ENCODE measurements at places on chromosomes 6 and 20. TPM values are rescaled to one million over a fixed set of nuclear protein-coding genes. Genes with fewer than 3 reads are reported as not detected.

PRR18 gene
- 0.14 TPM for total RNA-seq

RIPPLY2 gene
- total RNA-seq, result not detected

PDYN gene
- not detected for total RNA-seq

MUC21 gene
- not detected for total RNA-seq

ADGB gene
- total RNA-seq, result not detected

METTL24 gene
- not detected for total RNA-seq

RNF114 gene
- total RNA-seq, result 67.6 TPM

TRERF1 gene
- 19.6 TPM for total RNA-seq

ADTRP gene
- 0.67 TPM for total RNA-seq

E2F1 gene
- total RNA-seq, result 63.8 TPM

HSPA12B gene
- not detected for total RNA-seq

VSX1 gene
- not detected for total RNA-seq

CST4 gene
- not detected for total RNA-seq

SLC4A11 gene
- total RNA-seq, result 1.6 TPM

PSORS1C1 gene
- not detected for total RNA-seq

MOG gene
- not detected for total RNA-seq

- no peaks in the 10 kb centered on the region for H3K36me3 ChIP-seq
- H3K27me3 ChIP-seq, result peaks cover 4% of the 10 kb centered on the region
- H3K4me3 ChIP-seq, result no peak overlapping the region
- no peaks in the 10 kb centered on the region for H3K4me1 ChIP-seq
Observed at GRCh38 chr20:52275181-52275691, 83.7 kb upstream of the ZFP64 start.

DNA sequence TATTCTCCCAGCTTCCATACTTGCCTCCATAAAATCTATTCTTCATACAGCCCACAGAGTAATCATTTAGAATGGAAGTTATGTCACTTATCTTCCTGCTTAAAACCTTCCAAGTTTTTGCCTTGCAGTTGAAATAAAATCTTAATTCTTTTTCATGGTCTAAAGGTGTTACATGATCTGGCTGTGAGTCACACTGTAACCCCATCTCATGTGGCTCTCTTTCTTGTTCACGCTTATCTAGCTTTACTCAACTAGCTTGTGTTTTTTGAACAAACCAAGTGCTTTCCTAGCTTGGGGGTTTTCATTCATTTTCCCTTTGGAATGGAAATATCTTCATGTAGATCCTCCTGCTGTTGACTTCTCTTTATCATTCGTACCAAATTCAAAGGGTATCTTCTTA lies 23.6 kb upstream of the THEMIS start:
- H3K4me1 ChIP-seq, result peaks cover 44% of the 10 kb centered on the region
- H3K36me3 ChIP-seq, result peaks cover 45% of the 10 kb centered on the region
- no peaks in the 10 kb centered on the region for H3K27me3 ChIP-seq
- no peak overlapping the region for H3K27ac ChIP-seq
- DNase-seq, result no peak
- H3K4me3 ChIP-seq, result no peak overlapping the region

GRCh38 chr20:58048096-58048702 lies 180.3 kb downstream of the ANKRD60 start:
- no peaks in the 10 kb centered on the region for H3K27me3 ChIP-seq
- DNase-seq, result no peak
- H3K4me3 ChIP-seq, result no peak overlapping the region
- no peaks in the 10 kb centered on the region for H3K36me3 ChIP-seq
- H3K4me1 ChIP-seq, result no peaks in the 10 kb centered on the region
- H3K27ac ChIP-seq, result no peak overlapping the region

DNA sequence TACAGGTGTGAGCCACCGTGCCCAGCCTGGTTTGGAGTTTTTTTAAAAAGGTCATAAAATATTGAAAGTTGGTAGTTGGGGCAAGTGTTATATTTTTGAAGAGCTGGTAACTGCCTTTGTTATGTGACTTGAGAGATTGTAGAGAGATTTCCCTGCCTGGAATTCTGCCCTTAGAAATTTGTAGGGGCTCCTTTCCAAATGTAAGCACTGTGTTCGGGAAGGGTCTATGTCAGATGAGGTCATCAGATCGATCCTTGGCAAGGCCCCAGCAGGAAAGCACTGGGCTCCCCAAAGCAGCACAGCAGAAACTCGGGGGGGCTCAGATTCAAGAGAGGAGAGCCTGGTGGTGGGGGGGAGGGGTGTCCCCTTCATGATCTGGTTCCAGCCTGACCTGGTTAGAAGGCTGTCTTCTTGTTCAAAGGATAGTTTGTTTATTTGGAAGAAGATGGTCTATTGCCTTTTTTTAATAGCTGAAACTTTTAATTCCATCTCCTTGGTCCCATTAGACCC lies 220.2 kb downstream of the UST start:
- H3K27ac ChIP-seq, result no peak overlapping the region
- no peak for DNase-seq
- H3K4me3 ChIP-seq, result no peak overlapping the region
- no peaks in the 10 kb centered on the region for H3K36me3 ChIP-seq
- H3K27me3 ChIP-seq, result peaks cover 20% of the 10 kb centered on the region
- H3K4me1 ChIP-seq, result no peaks in the 10 kb centered on the region

DNA sequence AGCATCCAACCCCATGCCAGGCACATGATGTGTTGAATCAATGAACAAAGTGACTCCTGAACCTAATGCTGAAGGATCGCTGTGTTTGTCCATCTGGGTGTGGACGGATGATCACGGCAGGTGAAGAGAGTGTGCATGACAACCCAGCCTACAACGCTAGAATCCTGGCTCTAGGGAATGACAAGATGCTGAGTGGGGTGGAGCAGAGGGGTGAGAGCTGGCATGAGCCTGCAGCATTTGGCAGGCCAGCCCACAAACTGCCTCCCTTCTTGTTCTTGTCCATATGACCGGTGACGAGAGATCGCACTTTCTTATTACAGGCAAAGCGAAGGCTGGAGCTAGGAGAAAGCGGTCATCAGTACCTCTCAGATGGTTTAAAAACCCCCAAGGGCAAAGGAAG lies 54.7 kb upstream of the CDKAL1 start:
- peaks cover 7% of the 10 kb centered on the region for H3K4me1 ChIP-seq

DNA sequence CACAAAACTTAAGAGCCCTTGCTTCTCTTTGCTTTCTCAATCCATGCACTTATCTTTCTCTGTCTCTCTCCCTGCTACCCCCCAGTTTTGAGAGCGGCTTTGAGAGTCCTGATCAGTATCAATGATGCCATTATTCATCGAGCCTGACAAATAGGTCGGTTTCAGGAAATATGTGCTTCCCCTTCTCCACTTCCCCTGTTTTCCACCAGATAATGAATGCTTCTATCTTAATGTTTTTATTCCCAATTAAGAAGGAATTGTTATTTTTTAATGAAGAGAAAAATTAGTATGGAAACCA lies 117.7 kb downstream of the KIF13A start:
- no peaks in the 10 kb centered on the region for H3K4me1 ChIP-seq
- no peaks in the 10 kb centered on the region for H3K36me3 ChIP-seq
- H3K27me3 ChIP-seq, result peaks cover 21% of the 10 kb centered on the region
- DNase-seq, result no peak

GRCh38 chr6:54595844-54596243 lies 250.7 kb upstream of the FAM83B start:
- H3K36me3 ChIP-seq, result no peaks in the 10 kb centered on the region
- H3K4me1 ChIP-seq, result no peaks in the 10 kb centered on the region
- H3K27ac ChIP-seq, result no peak overlapping the region
- DNase-seq, result no peak

- no peaks in the 10 kb centered on the region for H3K36me3 ChIP-seq
- H3K4me3 ChIP-seq, result no peak overlapping the region
- H3K27me3 ChIP-seq, result no peaks in the 10 kb centered on the region
- no peak overlapping the region for H3K27ac ChIP-seq
- DNase-seq, result no peak
Observed at GRCh38 chr20:23299673-23300050, 50.9 kb upstream of the NXT1 start.

GRCh38 chr6:11810039-11810541 lies 31.5 kb upstream of the ADTRP start:
- H3K27ac ChIP-seq, result no peak overlapping the region
- no peak overlapping the region for H3K4me3 ChIP-seq
- no peaks in the 10 kb centered on the region for H3K36me3 ChIP-seq
- DNase-seq, result no peak

GRCh38 chr20:59205044-59205443 lies 41.4 kb downstream of the ZNF831 start:
- peaks cover 2% of the 10 kb centered on the region for H3K4me1 ChIP-seq
- no peak overlapping the region for H3K4me3 ChIP-seq
- no peaks in the 10 kb centered on the region for H3K27me3 ChIP-seq

DNA sequence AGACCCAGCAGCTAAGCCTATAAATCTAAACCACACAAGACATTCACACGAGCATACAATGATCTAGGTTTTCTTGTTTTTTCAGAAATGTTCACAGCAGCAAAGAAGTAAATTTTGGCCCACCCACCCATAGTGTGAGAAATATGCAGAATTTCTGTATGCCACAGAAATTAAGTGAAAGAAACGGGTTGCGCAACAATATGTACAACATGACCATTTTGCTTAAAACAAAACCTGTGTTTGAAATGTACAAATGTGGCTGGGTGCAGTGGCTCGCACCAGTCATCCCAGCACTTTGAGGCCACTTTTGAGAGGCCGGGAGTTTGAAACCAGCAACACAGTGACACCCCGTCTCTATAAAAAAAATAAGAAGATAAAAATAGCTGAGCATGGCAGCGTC lies 9.4 kb downstream of the SALL4 start:
- H3K36me3 ChIP-seq, result no peaks in the 10 kb centered on the region
- no peak overlapping the region for H3K4me3 ChIP-seq
- DNase-seq, result no peak
- no peak overlapping the region for H3K27ac ChIP-seq
- peaks cover 5% of the 10 kb centered on the region for H3K4me1 ChIP-seq
- H3K27me3 ChIP-seq, result peaks cover 13% of the 10 kb centered on the region

DNA sequence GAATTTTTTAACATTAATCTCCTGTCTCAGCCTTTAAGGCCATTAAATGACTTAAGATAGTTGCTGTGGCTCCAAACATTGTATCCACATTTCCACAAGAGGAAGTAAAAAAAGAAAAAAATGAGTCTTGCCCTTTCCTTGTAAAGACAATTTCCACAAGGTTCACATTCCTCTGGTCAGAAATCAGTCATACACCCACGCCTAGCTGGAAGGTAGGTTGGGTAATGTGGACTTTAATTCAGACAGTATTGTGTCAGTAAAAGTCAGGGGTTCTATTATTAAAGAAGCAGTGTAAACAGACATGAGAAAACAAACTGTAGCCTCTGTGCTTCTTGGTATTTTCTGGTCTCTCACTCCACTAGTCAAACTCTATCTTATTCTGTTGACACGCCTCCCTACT lies 682.0 kb downstream of the GRIK2 start:
- no peak overlapping the region for H3K4me3 ChIP-seq
- no peak overlapping the region for H3K27ac ChIP-seq
- no peaks in the 10 kb centered on the region for H3K36me3 ChIP-seq
- H3K4me1 ChIP-seq, result no peaks in the 10 kb centered on the region
- DNase-seq, result no peak
- H3K27me3 ChIP-seq, result no peaks in the 10 kb centered on the region

- no peaks in the 10 kb centered on the region for H3K27me3 ChIP-seq
- no peaks in the 10 kb centered on the region for H3K4me1 ChIP-seq
- no peaks in the 10 kb centered on the region for H3K36me3 ChIP-seq
- DNase-seq, result no peak
- H3K4me3 ChIP-seq, result no peak overlapping the region
- H3K27ac ChIP-seq, result no peak overlapping the region
Observed at GRCh38 chr6:162313922-162314660, 413.5 kb downstream of the PRKN start.

GRCh38 chr6:111581957-111582356 lies 23.7 kb downstream of the TRAF3IP2 start:
- no peaks in the 10 kb centered on the region for H3K27me3 ChIP-seq
- no peak overlapping the region for H3K4me3 ChIP-seq
- H3K27ac ChIP-seq, result no peak overlapping the region
- H3K4me1 ChIP-seq, result peaks cover 21% of the 10 kb centered on the region
- peaks cover 39% of the 10 kb centered on the region for H3K36me3 ChIP-seq

DNA sequence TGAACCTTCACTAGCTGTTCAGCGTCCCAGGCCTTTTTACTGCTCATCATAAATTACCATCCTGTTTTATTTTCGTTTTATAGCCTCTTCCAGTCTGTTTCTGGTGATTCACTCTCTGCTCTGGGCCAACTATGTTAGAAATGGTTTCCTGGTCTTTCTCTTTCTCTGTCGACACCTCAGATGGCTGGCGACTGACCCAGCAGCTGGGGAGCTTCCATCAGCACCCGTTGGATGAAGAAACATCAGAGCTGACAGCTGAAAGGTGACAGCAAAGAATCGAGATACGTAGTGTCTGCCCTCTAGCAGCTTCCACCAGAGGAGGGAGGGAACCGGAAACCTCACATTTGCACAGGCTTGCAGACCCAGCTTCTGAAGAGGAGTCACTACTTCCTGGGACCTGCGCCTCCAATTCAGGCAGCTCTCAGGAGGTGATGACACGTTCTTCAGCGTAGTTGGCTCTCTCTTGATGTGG lies 82.9 kb upstream of the MLN start:
- H3K4me3 ChIP-seq, result no peak overlapping the region
- DNase-seq, result no peak
- no peaks in the 10 kb centered on the region for H3K36me3 ChIP-seq
- H3K27me3 ChIP-seq, result peaks cover 45% of the 10 kb centered on the region
- H3K27ac ChIP-seq, result no peak overlapping the region

DNA sequence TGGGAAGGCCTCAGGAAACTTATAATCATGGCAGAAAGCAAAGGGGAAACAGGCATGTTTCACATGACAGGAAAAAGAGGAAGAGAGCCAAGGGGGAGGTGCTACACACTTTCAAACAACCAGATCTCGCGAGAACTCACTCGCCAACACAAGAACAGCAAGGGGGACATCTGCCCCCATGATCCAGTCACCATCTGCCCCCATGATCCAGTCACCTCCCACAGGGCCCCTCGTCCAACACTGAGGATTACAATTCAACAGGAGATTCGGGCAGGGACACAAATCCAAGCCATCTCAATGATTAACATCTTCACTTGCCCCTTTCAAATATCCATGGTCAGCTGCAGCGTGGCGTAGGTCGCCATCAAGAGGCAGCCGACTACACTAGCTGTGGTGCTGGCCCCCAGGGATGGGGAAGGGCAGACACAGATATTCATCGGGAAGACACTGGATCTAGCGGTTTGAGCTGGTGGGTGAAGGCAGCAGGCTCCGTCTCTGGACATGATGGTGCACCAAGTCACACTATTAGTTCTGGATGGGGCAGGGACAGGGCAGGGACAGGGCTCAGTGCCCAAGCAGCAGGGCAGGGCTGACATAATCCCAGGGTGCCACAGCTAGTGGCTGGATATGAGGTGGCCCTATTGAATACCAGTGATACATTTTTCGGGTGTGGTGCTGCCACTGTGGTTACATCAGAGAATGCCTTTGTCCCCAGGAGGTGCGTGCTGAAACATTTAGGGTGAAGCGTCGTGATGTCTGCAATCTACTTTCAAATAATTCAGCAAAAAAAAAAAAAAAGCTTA lies 31.6 kb downstream of the TUBB2B start:
- H3K36me3 ChIP-seq, result no peaks in the 10 kb centered on the region
- DNase-seq, result no peak
- no peaks in the 10 kb centered on the region for H3K4me1 ChIP-seq

GRCh38 chr20:19498756-19499155 lies 259.3 kb upstream of the RIN2 start:
- no peaks in the 10 kb centered on the region for H3K36me3 ChIP-seq
- DNase-seq, result no peak
- peaks cover 3% of the 10 kb centered on the region for H3K4me1 ChIP-seq

Measured in activated T-helper 2 cell treated with anti-CD3 and anti-CD28 coated beads, Interferon-gamma antibody, Interleukin-2, Interleukin-4, amounts not matched to agents 10 μg/mL and 5 μg/mL and 100 μg/mL, durations not matched to agents 14 hours and 24 hours and 36 hours (primary cell).